ENCODE measurements at places on chromosomes 4 and X. TPM values are rescaled to one million over a fixed set of nuclear protein-coding genes. Genes with fewer than 3 reads are reported as not detected.

- DNase-seq: no peak
Observed at GRCh38 chrX:40501164-40501855, 79.5 kb upstream of the ATP6AP2 start.

DNA sequence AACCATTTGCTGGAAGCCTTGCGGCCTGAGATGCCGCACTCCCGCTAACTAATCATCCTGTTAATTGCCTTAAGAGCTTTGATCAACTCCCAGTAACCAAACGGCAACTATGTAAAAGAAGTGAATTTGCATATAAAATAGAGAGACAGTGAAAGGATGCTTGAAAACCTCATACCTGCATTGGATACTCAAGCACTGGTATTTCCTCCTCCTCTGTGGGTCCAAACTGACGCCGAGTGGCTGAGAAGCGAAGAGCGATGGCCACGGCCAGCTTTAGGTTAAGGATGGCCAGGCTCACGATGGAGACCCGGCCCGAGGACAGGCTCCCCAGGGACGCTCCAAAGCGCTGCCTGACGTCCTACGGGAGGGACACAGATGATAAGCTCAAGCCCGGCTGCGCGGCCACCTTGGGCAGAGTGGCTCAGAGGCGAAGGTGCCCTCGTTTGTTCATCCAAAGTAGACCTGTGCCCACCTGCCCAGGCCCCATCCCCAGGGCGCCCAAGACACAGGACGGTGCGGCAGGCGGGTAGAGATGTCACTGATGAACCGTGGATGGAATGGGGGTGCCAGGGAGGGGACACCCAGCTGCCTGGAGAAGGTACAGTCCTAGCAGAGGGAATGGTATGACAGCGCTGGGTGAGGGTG is 43.6 kb downstream of the ACOX3 start:
- DNase-seq: no peak

DNA sequence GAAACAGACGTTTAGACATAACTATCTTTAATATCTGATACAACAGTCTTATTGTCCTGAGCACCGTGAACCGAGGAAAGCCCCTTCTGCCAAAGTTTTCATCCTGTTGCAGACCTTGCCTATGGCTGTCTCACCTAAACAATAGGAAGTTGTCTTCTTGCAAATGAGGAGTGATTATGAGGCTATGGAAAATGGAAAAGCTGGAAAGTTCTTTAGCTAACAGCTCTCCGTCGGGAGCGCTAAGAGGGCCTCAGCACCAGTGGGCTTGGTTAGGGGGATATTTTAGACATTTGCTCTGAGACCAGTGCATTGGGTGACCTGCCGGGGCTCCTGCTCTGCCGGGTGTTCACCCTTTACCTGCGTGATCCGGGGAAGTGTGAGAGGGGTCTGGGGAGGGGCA is 28.4 kb downstream of the TMEM131L start:
- no peak for DNase-seq

- peak; percentile 85 for DNase-seq
Observed at GRCh38 chr4:138222046-138222445, 20.1 kb downstream of the SLC7A11 start.

DNA sequence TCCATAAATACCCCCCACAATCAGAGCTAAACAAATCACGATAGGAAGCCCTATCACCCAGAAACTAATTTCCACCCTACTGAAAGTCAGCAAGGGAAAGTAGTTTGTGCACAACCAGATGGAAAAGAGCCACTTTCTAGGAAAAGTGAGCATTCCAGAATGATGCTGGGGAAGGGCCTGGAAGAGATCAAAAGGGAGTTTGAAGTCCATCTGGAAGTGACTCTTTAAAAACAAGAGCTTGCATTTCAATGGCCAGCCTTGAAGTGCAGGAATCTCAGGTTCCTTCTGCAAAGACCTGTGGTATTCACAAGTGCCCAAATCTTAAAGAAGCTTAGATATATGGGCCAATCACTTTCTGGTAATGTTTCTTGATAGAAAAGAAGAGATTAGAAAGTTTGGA is 97.0 kb upstream of the LDB2 start:
- DNase-seq: no peak

- no peak for DNase-seq
Observed at GRCh38 chr4:74623041-74623440, 171.3 kb downstream of the BTC start.

- DNase-seq: no peak
Observed at GRCh38 chr4:149076401-149076800, 634.2 kb upstream of the NR3C2 start.

- DNase-seq: no peak
Observed at GRCh38 chr4:44086753-44087152, 361.9 kb downstream of the KCTD8 start.

GRCh38 chr4:55314141-55314820 is 31.8 kb upstream of the SRD5A3 start:
- no peak for DNase-seq

GRCh38 chrX:57156397-57157049 is 19.3 kb upstream of the SPIN2A start:
- peak; percentile 14 for DNase-seq

- DNase-seq: no peak
Observed at GRCh38 chrX:153469811-153470410, 465 bp downstream of the HAUS7 start.

DNA sequence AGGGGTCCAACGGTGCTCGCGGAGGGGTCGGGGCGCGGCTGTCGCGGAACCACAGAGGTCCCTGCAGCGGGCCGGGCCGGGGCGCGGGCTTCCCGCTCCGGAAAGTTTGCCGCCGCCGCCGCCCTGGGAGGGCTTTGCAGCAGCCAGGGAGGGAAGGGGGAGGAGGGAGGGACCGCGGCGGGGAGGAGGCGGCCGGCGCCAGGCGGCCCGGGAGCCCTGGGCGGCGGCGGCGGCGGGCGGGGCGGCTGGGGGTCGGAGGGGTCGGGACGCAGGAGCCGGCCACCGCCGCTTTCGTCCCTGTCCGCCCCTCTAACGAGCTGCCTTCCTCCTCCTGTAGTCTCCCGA is 375 bp downstream of the FGFR3 start:
- no peak for DNase-seq

DNA sequence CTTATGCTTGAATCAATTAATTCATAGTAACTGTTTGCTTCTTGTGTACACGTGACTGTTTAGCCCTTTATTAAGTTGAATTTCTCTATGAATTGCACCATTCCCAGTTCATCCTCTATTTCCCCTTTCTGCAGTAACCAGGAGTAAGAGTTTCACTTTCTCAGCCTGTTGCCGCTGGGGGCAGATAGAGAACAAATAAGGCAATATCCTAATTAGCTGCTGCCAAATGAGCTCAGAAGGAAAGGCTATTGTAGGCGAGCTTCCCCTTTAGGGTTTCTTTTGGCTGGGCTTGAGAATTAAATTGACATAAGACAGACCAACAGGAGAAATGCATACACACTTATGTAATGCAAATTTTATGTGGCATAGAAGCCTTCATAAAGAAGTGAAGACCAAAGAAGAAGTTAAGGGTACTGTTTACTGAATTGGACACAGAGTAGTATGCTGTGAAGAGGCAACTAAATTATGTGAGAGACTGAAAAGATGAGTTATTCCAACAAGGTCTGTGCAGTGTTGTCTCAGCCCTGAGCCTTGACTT is 1594.7 kb downstream of the TECRL start:
- DNase-seq: no peak

DNA sequence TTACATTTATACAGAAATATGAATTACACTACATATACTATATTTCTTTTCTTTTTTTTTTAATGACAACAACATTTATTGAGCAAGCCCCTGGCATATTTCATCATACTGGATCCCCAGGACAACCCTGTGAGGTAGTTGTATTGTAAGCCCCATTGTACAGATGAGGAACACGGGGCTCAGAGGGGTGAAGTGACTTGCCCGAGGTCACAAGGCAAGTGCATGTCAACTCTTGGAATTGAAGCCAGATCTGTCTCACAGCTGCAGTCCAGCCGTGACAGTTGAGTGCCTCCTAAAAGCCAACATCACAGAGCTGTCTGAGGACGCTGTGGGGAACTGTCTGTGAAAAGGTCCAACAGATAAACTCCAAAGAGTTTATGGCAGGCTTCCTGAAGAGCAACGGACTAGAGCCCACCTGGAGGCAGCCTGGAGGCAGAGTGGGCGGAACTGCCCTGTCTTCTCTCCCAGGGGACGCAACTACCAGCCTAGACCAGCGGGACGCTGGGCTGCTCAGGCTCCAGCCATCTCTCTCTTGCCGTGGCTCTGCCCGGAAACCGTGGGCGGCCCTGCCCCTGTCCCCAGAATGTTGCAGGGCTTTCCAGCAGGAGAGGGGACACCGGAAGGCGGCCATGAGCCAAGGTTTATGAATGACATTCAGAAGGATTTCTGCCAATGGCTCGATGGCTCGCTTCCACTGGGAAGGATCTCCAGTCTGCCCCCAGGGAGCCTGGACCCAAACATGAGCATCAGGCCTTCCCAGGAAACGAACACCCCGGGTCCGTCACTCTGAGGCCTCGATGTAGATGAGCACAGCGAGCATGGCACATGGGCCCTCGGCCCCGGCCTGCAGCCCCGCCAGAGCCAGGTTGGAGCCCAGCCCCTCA is 50.1 kb downstream of the CFAP299 start:
- no peak for DNase-seq

DNA sequence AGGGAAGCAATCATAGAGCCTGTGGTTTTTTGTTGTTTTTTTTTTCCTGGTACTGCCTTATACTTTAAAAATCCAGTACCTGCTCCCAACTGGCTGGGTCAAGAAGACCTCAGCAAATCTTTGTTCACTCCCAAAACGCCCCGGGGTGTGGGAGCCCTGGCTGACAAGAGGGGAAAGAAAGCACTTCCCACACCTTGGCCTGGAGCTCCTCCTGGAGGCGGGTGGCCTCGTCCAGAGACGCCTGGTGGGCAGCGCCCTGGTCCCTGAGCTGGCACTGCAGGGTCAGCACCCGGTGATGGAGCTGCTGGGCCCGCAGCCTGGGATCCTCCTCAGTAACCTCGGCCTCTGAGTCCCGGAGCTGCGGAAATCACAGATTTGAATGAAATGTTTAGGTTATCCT is 38.2 kb downstream of the C4orf50 start:
- DNase-seq: no peak

GRCh38 chrX:56791456-56791855 is 62.4 kb downstream of the NBDY start:
- no peak for DNase-seq

DNA sequence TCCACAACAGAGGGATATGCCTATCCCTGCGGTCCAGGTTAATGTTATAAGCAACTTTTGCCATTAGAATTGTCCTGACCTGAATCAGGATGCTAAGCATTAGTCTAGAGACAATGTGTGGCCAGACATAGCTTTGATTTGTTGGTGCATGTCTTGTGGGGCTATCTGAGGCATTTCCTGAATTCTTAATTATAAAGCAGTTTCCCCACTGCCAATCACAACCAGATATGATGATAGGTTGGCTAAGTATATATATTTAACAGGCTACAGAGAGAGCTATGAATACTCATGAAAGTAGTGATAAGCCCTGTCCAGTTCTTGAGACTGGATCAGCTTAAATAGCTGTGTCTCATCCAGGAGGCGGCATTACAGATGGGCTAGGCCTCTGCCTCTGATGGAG is 37.8 kb upstream of the ZNF81 start:
- DNase-seq: no peak

GRCh38 chr4:6681191-6681590 is 12.5 kb upstream of the S100P start:
- no peak for DNase-seq

- no peak for DNase-seq
Observed at GRCh38 chr4:39053983-39054382, 8.0 kb upstream of the KLHL5 start.

- DNase-seq: no peak
Observed at GRCh38 chrX:97498093-97498492, 614.4 kb downstream of the RPA4 start.

GRCh38 chr4:87716371-87717265 is 66.5 kb downstream of the DMP1 start:
- no peak for DNase-seq

DNA sequence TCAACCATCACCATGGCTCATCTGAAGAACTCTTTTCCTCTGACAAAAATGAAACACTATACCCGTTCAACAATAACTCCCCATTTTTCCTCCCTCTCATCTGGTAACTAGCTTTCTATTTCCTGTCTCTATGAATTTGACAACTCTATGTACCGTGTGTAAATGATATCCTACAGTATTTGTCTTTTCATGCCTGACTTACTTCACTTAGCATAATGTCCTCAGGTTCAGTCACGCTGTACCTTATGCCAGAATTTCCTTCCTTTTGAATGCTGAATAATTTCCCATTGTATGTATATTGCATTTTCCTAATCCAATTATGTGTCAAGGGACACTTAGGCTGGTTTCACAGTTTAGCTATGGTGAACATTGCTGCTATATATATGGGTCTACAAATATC is 18.2 kb downstream of the MAGEA9 start:
- DNase-seq: no peak

- DNase-seq: no peak
Observed at GRCh38 chr4:37389366-37389765, 144.8 kb downstream of the NWD2 start.

DNA sequence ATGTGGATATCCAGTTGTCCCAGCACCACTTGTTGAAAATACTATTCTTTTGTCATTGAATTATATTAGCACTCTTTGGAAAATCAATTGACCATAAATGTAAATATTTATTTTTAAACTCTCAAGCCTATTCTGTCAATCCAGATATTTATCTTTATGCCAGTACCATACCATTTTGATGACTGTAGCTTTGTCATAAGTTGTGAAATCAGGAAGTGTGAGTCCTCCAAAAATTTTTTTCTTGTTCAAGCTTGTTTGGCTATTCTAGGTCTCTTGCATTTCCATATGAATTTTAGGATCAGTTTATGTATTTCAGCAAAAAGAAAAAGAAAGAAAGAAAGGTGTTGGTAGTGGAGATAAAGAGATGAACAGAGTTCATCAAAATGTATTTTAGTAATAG is 8.2 kb upstream of the SMPX start:
- no peak for DNase-seq

The PAGE2 gene
- total RNA-seq: not detected

The GRPR gene
- total RNA-seq: not detected

The MAGEA8 gene
- total RNA-seq: not detected

The MAMLD1 gene
- total RNA-seq: 3.6 TPM

The VCX3B gene
- not detected for total RNA-seq

The FMR1NB gene
- total RNA-seq: not detected

The SOWAHD gene
- not detected for total RNA-seq

The ZXDB gene
- 9.1 TPM for total RNA-seq

The RAB28 gene
- total RNA-seq: 12.1 TPM

The TENM3 gene
- 40.3 TPM for total RNA-seq
